ENCODE measurements at places on chromosomes 1 and 21.

DNA sequence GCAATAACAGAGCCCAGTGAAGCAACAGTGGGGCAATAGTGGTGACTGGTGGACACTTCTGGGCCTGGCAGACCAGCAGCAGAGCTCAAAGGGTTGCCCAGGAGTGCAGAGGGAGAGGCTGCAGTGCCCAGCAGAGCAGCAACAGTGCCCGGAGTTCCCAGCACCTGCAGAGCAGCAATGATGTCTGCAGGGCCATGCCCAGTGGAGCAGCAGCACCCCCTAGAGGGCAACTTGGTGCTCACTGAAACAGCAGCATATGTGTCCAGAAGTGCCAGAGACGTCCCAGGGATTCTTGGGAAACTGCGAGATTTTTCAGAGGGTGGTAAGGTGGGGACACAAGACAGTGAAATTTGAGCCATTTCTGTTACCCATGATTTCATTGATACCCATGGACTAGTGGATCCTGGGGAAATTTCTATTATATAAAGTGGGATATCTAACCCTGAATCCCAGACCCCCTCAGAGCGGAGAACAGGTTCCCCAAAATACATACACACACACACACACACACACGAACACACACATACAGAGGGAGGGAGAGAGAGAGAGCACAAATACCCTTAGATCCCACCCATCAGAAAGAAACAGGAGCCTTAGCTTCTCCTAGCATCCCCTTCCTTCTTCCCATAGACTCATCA, 156.9 kb upstream of the GJB5 start:
- no peak for DNase-seq

GRCh38 chr1:115833856-115834255, 7.1 kb downstream of the NHLH2 start:
- no peak for DNase-seq

GRCh38 chr1:214044438-214045214, 56.9 kb downstream of the PROX1 start:
- peak; percentile 4 for DNase-seq

GRCh38 chr1:94083681-94084080, 37.3 kb downstream of the ABCA4 start:
- no peak for DNase-seq

- DNase-seq, result no peak
These were observed 286.9 kb upstream of the USP25 start for GRCh38 chr21:15442743-15443469.

- no peak for DNase-seq
These were observed 1131.4 kb downstream of the PLA2G4A start for GRCh38 chr1:187960125-187960638.

- DNase-seq, result no peak
These were observed 43.4 kb upstream of the GPR88 start for GRCh38 chr1:100494393-100495084.

- no peak for DNase-seq
These were observed 40.5 kb downstream of the ZBTB40 start for GRCh38 chr1:22491995-22492715.

- DNase-seq, result no peak
These were observed 38.2 kb downstream of the CRYAA start for GRCh38 chr21:43207043-43207315.

- DNase-seq, result no peak
These were observed 117.1 kb downstream of the ESRRG start for GRCh38 chr1:216606047-216606637.

DNA sequence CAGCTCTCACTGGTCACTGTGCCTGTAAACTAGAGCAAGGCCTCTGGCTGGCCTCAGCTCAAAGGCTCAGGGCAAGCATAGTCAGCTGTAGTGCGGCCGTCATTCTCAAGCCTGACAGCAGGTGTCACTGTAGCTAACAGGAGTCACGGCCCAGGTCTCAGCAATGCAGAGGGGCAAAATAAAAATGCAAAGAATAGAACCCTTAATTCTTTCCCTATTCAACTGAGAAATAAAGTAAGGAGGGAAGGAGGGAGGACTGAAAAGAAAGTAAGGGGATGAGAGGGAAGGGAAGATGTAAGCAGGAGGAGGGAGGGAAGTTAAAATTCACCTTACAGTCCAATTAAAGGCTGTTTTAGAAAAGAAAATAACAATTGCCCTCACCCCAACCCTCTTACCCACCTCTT, 106.1 kb downstream of the KIAA0319L start:
- DNase-seq, result no peak
